RPMI7951 (cell line): ENCODE measurements at places on chromosomes 7 and 10. TPM values are rescaled to one million over a fixed set of nuclear protein-coding genes. Genes with fewer than 3 reads are reported as not detected.

PITRM1 gene
- 61.2 and 62.5 TPM in 2 replicates for total RNA-seq

SPDYE11 gene
- not detected in 2 replicates for total RNA-seq

GFRA1 gene
- total RNA-seq: 0.68 and 0.72 TPM in 2 replicates

CLDN3 gene
- not detected in 2 replicates for total RNA-seq

EPO gene
- not detected in 2 replicates for total RNA-seq

ICA1 gene
- 0.24 and 0.49 TPM in 2 replicates for total RNA-seq

COL17A1 gene
- total RNA-seq: 2.0 and 2.6 TPM in 2 replicates

KIAA1217 gene
- total RNA-seq: 8.2 and 9.3 TPM in 2 replicates

CDC123 gene
- total RNA-seq: 217 and 219 TPM in 2 replicates

SMKR1 gene
- 0.20 and 0.24 TPM in 2 replicates for total RNA-seq

WASHC2C gene
- total RNA-seq: 13.8 and 16.2 TPM in 2 replicates

PPP1R9A gene
- total RNA-seq: under 0.01 and 0.12 TPM in 2 replicates

FASTK gene
- total RNA-seq: 61.3 and 66.5 TPM in 2 replicates

GRID2IP gene
- not detected in 2 replicates for total RNA-seq

SGCE gene
- 164 and 170 TPM in 2 replicates for total RNA-seq

UPF2 gene
- total RNA-seq: 13.3 and 14.4 TPM in 2 replicates

GIMAP8 gene
- total RNA-seq: 0.12 TPM in 1 of 2 replicates, not detected in the other

ZNF777 gene
- 4.4 and 5.8 TPM in 2 replicates for total RNA-seq

IGFBP1 gene
- total RNA-seq: not detected in 2 replicates

PCLO gene
- total RNA-seq: 1.2 and 1.3 TPM in 2 replicates

ASB13 gene
- total RNA-seq: 11.5 and 11.7 TPM in 2 replicates

PRR15 gene
- total RNA-seq: 0.10 TPM in 1 of 2 replicates, not detected in the other

PRPF18 gene
- 47.2 and 51.8 TPM in 2 replicates for total RNA-seq

PNLIPRP3 gene
- not detected in 2 replicates for total RNA-seq

ABCA13 gene
- total RNA-seq: 0.10 and 0.48 TPM in 2 replicates

GSTK1 gene
- total RNA-seq: 96.1 and 111 TPM in 2 replicates

DNA2 gene
- 15.6 and 18.3 TPM in 2 replicates for total RNA-seq

RAB19 gene
- total RNA-seq: not detected in 2 replicates

SRI gene
- 165 and 176 TPM in 2 replicates for total RNA-seq

KIAA1549 gene
- total RNA-seq: 4.1 and 6.4 TPM in 2 replicates

TBL2 gene
- 78.9 and 88.3 TPM in 2 replicates for total RNA-seq

UCMA gene
- not detected in 2 replicates for total RNA-seq

HHEX gene
- 0.60 and 1.2 TPM in 2 replicates for total RNA-seq

CTAGE8 gene
- 0.39 TPM in 1 of 2 replicates, not detected in the other for total RNA-seq

NEURL1 gene
- not detected in 2 replicates for total RNA-seq

HERC4 gene
- 41.2 and 41.3 TPM in 2 replicates for total RNA-seq

MALRD1 gene
- total RNA-seq: not detected in 2 replicates

ZKSCAN1 gene
- total RNA-seq: 10.2 and 10.7 TPM in 2 replicates

TFR2 gene
- 0.12 and 0.98 TPM in 2 replicates for total RNA-seq

MYL10 gene
- total RNA-seq: 0.20 TPM in 1 of 2 replicates, not detected in the other

CYP3A4 gene
- total RNA-seq: not detected in 2 replicates

CALML5 gene
- not detected in 2 replicates for total RNA-seq

NCF1 gene
- not detected in 2 replicates for total RNA-seq
